ENCODE measurements at places on chromosomes 4 and X.
A peak's percentile ranks its signal among the peaks of the same experiment; 100 is the strongest.

DNA sequence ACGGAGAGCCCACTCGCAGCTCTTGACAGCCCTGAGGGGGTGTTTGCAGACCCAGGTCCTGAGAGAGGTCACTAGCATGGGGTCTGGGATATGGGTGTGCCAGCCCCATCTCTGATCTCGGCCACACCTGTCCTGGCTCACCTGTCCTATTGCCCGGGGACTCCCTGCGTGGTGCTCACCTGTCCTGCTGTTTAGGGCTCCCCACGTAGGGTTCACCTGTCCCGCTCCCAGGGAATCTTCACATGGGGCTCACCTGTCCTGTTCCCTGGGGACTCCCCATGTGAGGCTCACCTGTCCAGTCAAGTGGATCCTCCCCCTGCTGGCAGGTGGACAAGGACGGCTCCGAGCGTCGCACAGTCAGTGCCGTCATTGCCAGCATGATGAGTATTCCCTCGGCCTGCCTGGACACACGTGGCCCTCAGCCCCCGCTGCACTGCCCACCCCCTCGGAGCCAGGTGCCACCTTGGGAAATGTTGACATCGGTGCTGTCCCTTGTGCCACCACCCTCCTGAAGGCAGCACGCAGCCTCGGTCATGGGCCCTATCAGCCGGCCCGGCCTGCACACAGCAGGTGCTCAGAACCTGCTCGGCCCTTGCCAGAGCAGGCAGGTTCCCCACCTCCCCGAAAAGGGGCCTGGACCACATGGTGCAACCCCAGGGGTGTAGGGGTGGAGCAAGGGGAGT is 6.3 kb downstream of the SLC49A3 start:
- DNase-seq: no peak

DNA sequence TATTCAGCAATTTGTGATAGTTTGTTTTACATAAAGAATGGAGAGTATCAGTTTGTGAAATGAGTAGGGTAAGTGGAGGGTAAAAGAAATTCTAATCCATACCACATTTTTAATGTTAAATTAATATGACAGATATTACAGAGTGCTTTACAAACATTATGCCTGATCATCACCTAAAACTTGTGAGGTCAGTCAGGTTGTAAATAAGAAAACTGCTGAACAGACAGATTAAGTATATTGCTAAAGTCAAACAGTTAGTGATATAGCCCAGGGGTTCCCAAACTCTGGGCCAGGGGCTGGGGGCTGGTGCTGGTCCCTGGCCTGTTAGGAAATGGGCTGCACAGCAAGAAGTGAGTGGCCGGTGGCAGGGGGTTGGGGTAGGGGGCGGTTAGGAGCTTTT is 273.6 kb downstream of the TRAM1L1 start:
- no peak for DNase-seq

DNA sequence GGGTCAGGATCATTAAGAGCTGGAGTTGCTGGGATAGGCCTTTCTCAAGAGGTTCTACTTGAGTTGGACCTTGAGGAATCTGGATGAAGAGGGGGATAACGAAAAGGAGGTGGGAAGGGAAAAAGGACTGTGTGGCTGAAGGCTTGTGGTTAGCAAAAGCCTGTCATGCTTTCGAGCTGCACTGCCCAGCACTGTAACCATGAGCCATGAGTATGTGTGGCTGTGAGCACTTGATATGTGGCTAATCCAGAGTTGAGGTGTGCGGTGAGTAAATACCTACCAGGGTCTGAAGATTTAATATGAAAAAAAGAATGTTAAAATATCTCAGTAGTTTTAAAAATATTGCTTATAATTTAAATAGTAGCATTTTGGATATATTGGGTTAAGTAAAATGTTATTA is 11.4 kb downstream of the TMEM165 start:
- DNase-seq: no peak

DNA sequence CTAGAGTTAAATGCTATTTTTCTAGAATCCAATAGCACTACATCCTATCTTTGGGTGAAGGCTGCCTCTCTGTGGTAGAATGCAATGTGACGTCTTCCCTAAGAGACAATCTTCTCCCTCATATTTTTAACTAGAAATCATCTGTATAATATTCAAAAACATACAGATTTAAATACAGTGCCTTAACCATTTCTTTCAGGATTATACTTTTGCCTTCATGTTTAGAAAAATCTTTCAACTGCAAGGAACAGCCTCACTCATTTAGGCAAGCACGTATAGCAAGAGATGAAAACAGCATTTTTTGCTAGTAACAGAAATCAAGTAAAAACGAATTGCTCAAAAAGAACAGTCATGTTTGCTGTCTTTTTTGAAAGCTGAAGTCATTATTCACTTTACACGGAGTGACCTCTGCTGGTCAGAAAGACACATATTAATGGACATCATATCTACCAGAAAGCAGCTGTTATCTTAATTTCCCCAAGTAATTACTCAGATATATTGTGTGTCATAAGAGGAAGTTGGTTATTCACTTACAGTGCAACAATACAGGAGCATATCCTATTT is 422.3 kb downstream of the STPG2 start:
- DNase-seq: peak; percentile 70

DNA sequence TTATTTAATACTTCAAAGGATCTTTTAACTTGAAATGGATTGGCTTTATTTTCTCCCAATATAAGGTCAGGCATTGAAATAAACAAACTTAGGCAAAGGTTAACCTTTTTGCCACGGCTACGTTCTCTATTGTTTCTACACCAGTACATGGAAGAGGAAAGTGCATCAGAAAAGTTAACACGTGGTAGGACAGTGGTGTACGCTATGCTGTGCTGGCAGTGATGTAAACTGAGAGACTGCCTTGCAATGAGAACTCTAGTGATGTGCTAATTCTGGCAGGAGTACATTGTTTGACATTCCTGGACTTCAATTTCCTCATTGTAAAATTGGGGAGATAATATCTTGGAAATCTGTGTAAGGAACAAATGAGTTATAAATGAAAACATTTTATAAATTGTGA is 208.2 kb downstream of the TMA16 start:
- DNase-seq: no peak

DNA sequence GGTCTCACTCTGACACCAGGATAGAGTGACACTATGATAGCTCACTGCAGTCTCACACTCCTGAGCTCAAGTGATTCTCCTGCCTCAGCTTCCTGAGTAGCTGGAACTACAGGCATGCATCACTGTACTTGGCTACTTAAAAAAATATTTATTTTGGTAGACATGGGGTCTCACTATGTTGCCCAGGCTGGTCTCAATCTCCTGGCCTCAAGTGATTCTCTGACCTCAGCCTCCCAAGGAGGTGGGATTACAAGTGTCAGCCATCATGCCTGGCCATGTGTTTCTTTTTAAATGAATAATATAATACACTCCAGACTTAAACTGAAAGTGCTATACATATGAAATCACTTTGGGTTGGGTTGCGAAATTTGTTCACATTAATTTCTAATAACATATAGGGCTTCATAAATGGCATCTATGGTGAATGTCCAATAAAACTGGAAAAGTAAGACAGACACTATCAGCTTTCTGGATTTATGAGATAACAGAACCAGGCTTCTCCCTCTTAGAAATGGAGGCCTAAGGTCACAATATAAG is 48.0 kb downstream of the SEC24D start:
- no peak for DNase-seq

- peak; percentile 22 for DNase-seq
Measured at GRCh38 chr4:41538017-41538733, at the start of gene LIMCH1. Gene LIMCH1 (plus strand): TSS chr4:41538157. CDS start chr4:41605996, 67,839 bp downstream.

GRCh38 chr4:153393397-153393796 is 48.9 kb downstream of the MND1 start:
- peak; percentile 53 for DNase-seq

- no peak for DNase-seq
Measured at GRCh38 chrX:100435726-100436125, 25.7 kb upstream of the PCDH19 start.

DNA sequence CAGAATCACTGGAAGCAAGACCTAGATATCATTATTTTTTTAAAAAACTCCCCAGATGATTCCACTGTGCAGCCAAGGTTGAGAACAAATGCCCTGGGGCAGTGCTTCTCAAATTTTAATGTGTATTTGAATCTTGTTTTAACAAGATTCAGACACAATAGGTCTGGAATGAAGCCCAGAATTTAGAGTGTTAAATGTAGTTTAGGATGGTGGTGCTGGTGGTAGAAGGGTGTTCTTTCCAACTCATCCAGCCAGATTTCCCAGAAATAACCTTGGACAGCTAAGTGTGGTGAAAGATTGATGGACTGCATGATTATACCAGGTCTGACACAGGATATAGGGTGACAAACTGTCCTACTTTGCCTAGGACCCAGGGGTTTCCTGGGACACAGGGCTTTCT is 120.1 kb upstream of the MED14 start:
- peak; percentile 42 for DNase-seq

GRCh38 chr4:36310793-36311192 is 29.4 kb downstream of the DTHD1 start:
- DNase-seq: no peak

DNA sequence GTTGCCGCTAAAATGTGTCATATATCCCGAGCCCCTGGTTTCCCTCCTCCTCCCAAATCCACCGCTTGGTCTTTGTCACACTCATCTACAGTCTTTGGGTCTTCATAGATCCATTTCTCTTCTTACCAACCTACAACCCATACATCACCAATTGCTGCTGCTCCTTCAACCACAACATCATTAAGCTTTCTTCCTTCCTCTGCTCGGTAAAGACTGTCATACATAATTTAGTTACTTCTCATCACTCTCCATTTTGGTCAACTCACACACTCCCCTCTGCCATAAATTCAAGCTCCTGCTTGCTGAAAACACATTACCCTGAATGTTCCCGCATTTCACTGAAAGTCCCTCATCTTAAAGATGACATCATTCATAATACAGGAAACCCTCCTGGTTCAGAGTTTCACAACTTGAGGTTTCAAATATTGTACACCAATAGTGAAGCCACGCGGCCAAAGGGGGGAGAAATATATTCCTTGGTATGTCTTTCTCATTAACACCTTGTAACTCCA is 1.7 kb upstream of the DCTD start:
- DNase-seq: no peak

DNA sequence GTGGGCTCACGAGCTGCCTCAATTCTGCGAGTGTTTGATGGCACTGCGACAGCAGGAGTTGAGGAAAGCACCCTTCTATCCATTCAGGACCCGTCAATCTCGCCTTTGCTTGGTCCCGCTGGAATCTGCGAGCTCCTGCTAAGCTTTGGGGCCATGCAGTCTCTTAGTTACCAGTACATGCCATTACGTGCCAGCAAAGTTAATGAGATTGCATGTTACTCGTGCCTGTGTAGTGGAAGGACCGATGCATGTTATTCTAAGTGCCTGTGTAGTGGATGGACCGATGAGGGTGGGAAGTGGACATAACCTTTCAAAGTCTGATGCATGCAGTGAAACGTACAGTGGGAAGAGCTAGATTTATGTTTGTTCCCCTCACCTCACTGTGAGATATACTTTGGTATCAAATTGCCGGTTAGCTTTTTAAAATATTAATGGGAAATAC is 569 bp downstream of the RPS3A start:
- peak; percentile 43 for DNase-seq

GRCh38 chrX:123988423-123989111 is 27.1 kb downstream of the STAG2 start:
- no peak for DNase-seq

DNA sequence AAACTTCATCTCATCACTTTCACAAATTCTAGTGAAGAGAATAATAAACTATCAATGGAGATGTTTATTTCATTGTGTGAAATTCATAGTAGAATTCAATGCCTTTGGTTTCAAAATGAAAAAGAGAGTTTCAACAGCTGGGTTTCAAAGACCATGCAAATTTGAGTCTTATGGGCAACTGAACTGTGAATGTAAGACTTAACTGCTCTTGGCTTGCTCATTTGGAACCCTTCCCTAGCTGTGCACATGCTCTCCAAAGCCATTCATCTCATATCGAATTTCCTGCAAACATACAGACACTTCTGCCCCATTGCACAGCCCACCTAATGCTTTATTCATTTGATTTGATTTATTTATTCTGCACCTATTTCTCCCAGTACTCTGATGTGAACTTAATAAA is 154.5 kb downstream of the GRXCR1 start:
- no peak for DNase-seq

DNA sequence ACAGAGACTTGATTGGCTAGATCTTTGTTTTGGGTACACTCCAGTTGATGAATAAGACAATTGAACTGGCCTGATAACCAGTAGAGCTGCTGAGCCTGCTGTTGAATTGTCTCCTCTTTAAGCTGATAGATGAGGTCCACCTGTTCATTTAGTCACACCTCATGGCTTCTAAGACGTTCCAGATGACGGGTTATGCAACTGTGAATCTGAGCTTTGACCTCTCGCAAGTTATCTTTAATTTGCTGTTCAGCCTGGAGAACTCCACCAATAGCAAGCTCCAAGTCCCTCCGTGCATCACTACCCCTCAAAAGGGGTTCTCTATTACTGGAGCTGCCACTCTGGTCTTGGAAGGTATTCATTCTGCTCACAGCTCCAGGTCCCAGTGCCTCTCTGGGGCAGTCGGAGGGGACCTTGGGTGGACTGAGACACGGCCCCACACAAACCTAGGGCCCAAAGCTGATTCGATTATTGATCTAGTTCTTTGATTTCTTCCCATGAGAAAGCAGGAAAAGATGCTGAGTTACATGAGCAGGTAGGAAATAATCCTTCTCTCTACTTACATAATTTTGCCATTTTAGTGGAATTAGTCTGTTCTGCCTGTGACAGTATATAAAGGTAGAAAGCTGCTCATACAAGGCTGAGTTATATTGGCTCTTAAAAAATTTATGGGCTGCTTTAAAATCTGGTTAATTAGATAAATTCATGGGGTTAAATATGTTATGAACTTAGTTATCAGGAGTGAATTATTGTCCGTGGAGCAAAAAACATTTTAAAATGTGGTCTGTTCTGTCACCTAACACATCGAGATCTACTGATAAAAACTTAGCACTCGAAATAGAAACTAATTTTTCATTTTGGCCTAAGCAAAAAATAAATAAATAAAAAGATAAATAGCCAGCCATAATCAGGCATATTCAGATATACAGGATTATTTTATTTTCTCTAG is 6.8 kb downstream of the MMAA start:
- no peak for DNase-seq

DNA sequence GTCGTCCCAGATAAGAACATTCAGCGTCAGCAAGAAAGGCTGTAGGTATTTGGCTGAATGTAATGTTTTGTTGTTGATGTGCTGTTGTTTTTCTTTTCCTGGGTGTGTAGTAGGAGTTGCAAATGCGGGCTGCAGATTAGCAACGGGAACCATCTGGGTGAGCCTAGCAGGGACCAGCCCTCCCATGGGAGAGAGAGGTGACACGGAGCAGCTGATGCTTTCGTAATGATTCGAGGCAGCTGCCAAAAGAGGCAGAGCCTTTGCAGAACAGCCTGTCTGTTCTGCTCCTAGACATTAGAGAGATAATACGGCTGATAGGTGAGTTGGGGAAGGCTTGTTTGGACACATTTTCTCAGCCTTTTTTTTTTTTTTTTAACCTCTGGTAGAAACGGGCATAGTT is 25.3 kb downstream of the ARSF start:
- peak; percentile 10 for DNase-seq

GRCh38 chr4:86948276-86948675 is 13.5 kb downstream of the AFF1 start:
- no peak for DNase-seq

DNA sequence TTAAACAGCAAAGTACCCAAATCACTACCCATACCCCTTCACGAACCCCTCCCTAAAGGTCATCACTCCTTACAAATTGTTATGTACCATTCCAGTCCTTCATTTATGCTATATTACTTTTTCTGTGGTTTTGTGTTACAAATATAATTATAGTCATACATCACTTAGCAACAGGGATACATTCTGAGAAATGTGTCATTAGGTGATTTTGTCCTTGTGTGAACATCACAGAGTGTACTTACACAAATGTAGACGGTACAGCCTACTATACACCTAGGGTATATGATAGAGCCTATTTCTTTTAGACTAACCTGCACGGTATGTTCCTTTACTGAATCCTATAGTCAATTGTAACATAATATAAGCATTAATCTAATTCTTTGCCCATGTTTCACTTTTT is 61.9 kb downstream of the ASB9 start:
- DNase-seq: no peak

Data from fibroblast of pulmonary artery (primary cell).